ENCODE measurements at places on chromosomes 6 and 20.

- DNase-seq: no peak
Measured at GRCh38 chr6:7153789-7154188, 46.0 kb downstream of the RREB1 start.

- DNase-seq: no peak
Measured at GRCh38 chr6:151443454-151443853, 8.5 kb downstream of the RMND1 start.

GRCh38 chr6:46635462-46635861 is 17.2 kb downstream of the CYP39A1 start:
- no peak for DNase-seq

- no peak for DNase-seq
Measured at GRCh38 chr6:142984386-142984785, 39.4 kb upstream of the HIVEP2 start.

DNA sequence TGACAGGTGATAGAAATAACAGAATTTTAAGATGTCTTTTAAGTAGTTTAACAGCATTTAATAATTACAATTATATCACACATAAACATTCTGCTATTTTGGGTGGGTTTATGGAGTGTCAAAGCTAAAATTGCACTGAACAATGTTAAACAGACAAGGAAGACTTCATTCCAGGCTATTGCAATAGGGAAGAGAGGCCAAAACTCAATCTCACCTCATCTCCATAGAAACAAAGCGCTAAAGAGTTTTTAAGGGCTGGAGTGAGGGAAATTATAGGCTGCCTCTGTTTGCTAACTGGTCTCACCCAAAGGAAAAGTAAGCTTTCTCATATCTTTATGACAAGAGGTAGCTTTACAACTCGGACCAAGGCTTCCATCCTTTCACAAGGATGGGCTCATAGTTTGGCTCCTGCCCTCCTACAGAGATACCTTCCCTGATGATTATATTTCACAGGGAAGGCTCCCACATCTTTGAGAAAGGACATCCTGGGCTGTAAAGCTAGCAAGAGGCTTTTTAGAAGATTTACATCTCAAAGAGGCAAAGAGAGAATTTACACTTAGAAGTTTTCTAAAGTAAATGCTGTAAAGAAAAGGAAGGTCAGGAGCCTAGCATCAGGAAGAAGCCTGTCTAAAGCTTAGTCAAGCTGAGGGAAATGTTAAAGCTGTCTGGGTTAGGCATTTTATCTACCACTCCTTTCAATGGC is 350.2 kb upstream of the IMPG1 start:
- DNase-seq: no peak

GRCh38 chr20:19620446-19620845 is 137.6 kb upstream of the RIN2 start:
- DNase-seq: no peak

GRCh38 chr20:50283922-50284810 is 93.5 kb downstream of the CEBPB start:
- no peak for DNase-seq

- no peak for DNase-seq
Measured at GRCh38 chr20:17172836-17173516, 53.9 kb upstream of the PCSK2 start.

DNA sequence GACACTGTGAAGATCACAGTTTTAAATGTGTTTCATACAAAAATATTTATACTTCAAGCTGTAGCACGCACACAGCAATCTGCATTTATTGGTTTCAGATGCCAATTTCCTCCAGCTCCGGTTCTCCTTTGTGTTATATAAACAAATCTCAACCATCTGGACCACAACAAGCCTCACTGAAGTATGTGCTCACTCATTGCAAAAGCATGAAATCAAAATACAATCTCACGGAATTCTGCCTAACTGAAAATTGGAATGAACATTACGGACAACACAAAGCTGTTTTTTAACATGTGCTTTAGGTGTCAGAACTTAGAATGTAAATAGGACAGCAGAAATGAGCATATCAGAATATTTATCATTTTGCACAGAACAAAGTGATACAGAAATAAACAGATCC is 38.0 kb downstream of the RCAN2 start:
- no peak for DNase-seq

GRCh38 chr6:34295721-34296120 is 46.9 kb upstream of the SMIM29 start:
- DNase-seq: no peak

DNA sequence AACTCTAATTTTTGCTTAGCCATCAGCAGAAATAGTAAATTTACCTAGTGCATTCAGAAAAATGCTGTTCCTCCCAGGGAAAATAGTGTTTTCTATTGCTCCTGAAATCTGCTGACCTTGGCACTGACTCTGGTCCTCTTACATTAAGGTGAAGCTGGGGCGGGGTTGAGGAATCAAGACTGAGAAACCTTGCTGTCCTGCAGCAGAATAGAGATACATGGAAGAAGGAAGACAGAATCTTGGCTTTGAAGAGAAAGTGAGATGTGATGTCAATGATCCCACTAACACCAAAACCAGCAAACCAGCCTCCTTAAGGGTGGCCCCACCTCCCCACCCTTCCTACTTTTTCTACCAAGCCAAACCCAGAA is 840 bp upstream of the LY86 start:
- no peak for DNase-seq

DNA sequence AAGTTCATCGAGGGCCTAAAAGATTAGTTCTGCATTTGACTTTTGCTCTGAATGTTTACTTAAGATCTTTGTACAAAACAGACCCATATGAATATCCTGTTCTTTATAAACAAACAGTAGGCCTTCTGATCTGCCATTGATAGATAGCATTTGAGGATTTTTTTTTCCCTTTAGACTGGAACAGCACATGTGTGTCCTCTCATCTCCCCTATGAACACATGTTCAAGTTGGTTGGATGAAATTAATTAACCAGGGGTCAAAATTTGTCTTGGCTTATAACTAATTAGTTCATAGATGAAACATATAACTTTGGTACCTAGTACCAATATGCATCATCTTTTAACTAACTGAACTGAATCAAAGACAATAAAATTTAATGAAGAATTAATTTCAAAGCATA is 81.3 kb downstream of the AK9 start:
- no peak for DNase-seq

GRCh38 chr6:144749263-144749662 is 464.1 kb downstream of the UTRN start:
- no peak for DNase-seq

DNA sequence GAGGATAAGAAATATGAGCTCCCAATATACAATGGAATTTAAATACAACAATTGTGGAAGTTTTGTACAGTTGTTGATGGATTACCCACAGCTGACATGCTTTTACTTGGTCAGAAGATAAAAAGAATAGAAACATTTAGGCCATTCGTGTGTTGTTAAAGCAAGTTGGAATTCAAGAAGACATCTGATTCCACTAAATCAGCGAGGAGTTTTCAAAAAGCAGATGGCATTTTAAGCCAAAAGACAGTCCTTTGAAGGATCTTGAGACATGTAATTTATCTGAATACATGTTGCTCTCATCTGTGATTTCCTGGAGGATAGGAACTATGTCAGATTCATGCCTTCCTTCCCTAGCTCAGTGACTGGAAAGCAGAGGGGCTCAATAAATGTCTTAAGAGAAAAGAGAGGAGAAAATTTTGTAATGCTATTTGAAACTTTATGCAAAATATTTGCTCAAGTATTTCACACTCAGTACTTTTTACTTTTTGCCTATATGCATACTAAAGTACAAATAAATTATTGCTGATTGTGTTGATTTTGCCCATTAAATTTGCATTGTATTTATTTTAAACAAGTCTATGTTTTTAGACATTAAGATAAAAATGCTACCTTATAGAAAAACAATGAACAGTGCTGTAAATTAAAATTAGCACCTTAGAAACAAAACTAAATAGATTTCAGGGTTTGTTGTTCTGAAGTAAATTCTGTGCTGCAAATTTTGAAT is 733.8 kb upstream of the FLRT3 start:
- no peak for DNase-seq

- no peak for DNase-seq
Measured at GRCh38 chr6:168582571-168582981, 141.6 kb downstream of the SMOC2 start.

DNA sequence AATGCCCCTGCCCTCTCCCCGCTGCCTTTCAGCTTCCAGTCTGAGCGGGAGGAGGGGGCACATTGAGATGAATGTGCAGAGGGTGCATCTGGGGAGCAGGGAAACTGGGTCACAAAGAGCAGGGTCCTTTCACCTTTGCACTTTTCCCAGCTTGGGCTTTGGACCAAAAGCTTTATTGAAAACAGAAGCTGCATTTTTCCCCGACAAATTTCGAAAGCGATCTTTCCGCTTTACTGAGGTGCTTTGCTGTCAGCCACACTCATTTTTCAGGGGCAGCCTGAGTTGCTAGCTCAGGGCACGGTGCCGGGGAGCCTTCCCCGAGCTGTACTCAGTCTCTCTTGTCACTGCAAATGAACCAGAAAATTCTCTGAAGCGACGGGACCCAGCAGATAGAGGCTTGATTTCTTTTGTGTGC is 283.7 kb upstream of the SOX4 start:
- DNase-seq: no peak

DNA sequence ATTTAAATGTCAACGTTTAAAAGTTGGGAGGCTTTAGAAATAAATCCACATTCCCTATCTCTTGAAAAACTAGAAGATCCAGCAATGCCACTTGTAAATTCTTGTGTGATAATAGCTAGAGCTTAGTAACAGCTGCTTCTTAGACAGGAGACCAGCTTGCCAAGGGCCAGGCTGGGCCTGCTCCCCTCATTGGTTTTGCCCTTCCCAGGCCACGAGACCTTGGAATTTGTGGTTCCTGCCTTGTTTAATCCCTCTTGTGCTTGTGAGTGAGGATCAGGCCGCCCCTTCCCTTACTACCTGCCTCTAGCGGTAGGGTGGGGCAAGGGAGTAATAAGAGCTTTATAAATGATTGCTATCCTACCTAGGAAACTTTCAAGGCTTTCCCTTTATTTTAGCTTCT is 363.5 kb downstream of the SYNE1 start:
- DNase-seq: no peak

DNA sequence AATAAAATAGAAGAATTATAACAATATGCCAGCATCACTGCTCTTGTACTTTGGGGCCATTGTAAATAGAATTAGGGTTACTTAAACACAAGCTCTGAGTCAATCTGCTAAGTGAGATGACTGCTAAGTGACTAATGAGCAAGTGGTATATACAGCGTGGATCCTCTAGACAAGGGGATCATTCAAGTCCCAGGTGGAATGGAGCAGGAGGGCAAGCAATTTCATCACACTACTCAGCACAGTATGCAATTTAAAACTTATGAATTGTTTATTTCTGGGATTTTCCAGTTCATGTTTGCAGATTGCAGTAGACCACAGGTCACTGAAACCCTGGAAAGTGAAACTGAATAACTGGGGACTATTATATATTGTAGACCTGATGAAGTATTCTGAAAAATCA is 235.3 kb downstream of the BTBD3 start:
- DNase-seq: no peak

GRCh38 chr6:28606424-28607391 is 81.0 kb downstream of the GPX5 start:
- DNase-seq: no peak

DNA sequence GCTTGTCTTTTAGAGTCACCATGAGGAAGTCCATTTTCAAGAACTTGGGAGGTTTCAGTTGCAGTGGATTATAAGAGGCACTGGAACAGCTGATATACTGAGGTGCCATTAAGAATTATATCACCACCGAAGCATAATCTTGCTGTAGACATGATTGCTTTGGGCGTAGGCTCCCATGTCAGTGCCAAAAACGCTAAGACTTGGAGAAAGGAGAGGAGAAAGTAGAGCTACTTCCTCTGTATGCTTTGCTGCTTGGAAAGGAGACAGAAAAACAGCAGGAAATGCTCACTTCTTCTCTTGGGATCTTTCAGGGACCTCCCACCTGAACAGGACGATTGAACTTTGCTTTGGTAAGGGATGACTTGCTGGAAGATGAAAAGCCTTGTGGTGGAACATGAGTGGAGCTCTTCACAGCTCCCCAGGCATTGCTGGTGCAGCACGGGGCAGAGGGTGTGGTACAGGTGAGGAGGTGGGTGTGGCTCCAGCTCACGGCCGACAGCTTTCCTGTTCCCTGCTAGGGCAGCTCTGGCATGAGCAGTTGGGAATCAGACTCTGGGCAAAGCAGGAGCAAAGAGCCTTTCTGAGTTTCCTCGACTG is 190.4 kb upstream of the JAG1 start:
- no peak for DNase-seq

DNA sequence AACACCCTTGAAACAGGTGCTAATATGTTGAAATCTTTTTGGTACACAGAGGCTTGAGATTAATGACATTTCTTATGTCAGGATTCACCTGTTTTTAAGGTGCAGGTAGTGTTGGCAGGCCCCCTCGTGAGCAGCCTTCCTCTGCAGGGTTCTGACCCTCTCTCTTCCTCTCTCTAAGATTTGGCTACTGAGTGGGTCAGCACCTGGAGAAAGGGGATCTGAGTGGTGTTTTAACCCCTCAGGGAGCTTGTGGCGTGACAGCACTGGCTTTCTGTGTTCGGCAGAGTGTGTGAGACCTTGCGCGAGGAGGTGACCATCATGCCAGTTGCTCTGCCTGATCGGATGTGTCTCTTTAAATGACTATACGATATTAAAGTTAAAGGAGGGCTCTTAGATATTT is 37.1 kb downstream of the HIVEP1 start:
- DNase-seq: no peak

DNA sequence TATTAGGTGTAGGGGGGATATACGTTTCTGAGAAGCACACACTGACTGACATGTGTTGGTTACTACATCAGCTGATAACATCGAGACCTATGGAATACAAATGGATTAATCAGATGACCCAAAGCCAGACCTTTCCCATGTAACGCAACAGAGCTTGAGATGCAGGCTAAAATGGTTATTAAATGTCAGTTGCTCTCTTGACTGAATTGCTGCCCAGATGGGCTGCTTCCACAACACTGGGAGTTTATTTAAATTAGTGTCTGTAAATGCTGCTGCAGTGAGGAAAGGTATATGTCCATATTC is 298.8 kb downstream of the PHACTR1 start:
- DNase-seq: no peak

DNA sequence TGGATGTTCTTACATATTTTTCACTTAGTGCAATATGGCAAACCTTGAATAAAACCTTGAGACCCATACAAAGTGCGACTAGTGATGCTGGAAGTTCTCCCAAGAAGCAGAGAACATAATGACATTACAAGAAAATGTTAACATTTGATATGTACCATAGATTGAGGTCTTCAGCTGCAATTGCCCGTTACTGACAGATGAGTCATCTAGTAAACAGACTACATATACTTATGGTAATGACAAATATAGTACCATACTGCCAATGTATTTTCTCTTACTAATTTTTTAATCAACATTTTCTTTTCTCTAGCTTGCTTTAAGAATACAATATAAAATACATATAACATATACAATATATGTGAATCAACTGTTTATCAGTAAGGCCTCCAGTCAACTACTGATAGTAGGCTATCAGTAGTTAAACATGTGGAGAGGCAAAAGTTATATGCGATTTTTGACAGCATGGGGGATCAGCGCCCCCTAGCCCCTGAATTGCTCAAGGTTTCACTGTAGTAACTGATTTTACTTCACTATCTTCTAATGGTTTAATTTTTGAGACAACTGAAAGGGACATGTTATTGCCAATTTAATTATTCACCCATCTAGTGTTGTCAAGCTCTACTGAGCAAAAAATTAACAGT is 166.7 kb upstream of the ADGRB3 start:
- no peak for DNase-seq

Measured in thoracic aorta (tissue), 2 donors.